Activated naive CD8-positive, alpha-beta T cell treated with anti-CD3 and anti-CD28 coated beads for 36 hours (primary cell): ENCODE measurements at places on chromosomes 5 and 9. TPM values are rescaled to one million over a fixed set of nuclear protein-coding genes. Genes with fewer than 3 reads are reported as not detected.

- no peaks in the 10 kb centered on the region for H3K36me3 ChIP-seq
- no peaks in the 10 kb centered on the region for H3K27me3 ChIP-seq
- no peak overlapping the region for H3K4me3 ChIP-seq
- no peaks in the 10 kb centered on the region for H3K4me1 ChIP-seq
- H3K27ac ChIP-seq: no peak overlapping the region
Measured at GRCh38 chr9:13550519-13550918, 271.0 kb upstream of the MPDZ start.

DNA sequence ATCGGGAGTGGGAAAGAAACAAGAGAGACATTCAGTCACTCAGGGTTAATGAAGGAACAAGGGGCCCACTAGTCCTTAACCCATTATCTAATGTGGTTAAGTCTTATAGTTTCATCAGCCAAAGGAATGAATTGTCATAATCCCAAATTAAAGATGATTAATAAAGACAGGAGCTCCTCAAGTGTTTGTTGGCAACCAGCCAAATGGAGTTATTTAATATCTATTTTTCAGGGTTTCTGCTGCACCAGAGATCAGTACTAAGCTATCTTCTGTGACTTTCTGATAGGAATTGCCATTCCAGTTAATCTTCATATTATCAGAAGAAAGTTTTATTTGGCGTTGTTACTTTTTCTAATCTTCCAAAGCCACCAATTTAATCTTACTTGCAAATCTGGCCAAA, 34.0 kb upstream of the FCHO2 start:
- H3K4me3 ChIP-seq: no peak overlapping the region
- no peak overlapping the region for H3K27ac ChIP-seq
- no peaks in the 10 kb centered on the region for H3K27me3 ChIP-seq
- DNase-seq: no peak
- no peaks in the 10 kb centered on the region for H3K36me3 ChIP-seq
- H3K4me1 ChIP-seq: no peaks in the 10 kb centered on the region

- no peaks in the 10 kb centered on the region for H3K36me3 ChIP-seq
- no peak overlapping the region for H3K4me3 ChIP-seq
- H3K27ac ChIP-seq: no peak overlapping the region
- H3K4me1 ChIP-seq: no peaks in the 10 kb centered on the region
- DNase-seq: no peak
Measured at GRCh38 chr9:72924154-72924790, 28.6 kb downstream of the ALDH1A1 start.

GRCh38 chr9:127856094-127856728, 1.8 kb upstream of the ENG start:
- no peak overlapping the region for H3K4me3 ChIP-seq
- peaks cover 36% of the 10 kb centered on the region for H3K4me1 ChIP-seq
- no peaks in the 10 kb centered on the region for H3K27me3 ChIP-seq
- peaks cover 6% of the 10 kb centered on the region for H3K36me3 ChIP-seq
- DNase-seq: no peak
- H3K27ac ChIP-seq: no peak overlapping the region

GRCh38 chr9:15738011-15738410, 185.2 kb downstream of the CCDC171 start:
- DNase-seq: no peak
- no peaks in the 10 kb centered on the region for H3K27me3 ChIP-seq
- H3K36me3 ChIP-seq: no peaks in the 10 kb centered on the region
- H3K27ac ChIP-seq: no peak overlapping the region
- no peak overlapping the region for H3K4me3 ChIP-seq
- no peaks in the 10 kb centered on the region for H3K4me1 ChIP-seq

DNA sequence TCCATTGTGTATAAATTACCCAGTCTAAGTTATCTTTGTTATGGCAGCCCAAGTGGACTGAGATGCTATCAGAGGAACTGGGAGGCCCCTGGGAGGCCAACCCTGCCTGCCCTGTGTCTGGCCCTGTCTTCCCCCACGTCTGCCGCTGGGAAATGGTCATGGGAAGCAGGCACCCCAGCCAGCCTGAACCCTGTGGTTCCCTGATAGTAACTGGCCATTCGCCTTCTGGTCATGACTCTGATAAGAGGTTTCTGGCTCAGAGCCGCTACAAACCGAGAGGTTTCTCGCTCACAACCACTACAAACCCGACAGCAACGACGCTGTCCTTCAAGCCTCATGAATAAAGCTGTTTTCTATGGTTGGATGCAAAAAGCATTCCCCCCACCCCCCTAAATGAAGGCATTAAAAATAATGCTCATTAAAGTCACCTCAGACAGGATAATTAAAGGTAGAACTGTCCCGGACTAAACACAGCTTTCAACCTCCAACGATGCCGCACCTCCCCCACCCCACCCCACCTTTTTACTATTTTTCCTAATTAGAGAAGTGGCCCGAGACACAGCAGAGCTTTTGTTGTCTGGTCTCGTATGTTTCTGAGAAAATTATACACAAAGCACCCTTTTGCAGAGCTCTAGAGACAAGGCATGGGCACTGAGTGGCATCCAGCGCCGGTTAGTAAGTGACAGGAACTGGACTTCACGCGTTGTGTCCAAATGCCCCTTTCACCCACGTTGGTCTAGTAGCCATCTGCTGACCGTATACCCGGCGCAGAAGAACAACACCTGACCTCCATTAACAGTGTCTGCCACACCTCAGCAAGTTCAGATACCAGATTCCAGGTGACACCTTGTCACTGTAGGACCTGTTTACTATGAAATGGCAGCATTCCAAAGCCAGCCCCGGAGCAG, 140.8 kb downstream of the COL23A1 start:
- H3K27me3 ChIP-seq: peaks cover 4% of the 10 kb centered on the region
- H3K4me3 ChIP-seq: no peak overlapping the region
- H3K36me3 ChIP-seq: no peaks in the 10 kb centered on the region
- no peak for DNase-seq
- no peaks in the 10 kb centered on the region for H3K4me1 ChIP-seq

- DNase-seq: no peak
- H3K4me1 ChIP-seq: no peaks in the 10 kb centered on the region
- no peaks in the 10 kb centered on the region for H3K36me3 ChIP-seq
Measured at GRCh38 chr5:164868761-164869160, 1363.3 kb downstream of the MAT2B start.

- no peak overlapping the region for H3K27ac ChIP-seq
- no peak for DNase-seq
- no peaks in the 10 kb centered on the region for H3K27me3 ChIP-seq
- H3K4me1 ChIP-seq: no peaks in the 10 kb centered on the region
- no peak overlapping the region for H3K4me3 ChIP-seq
- no peaks in the 10 kb centered on the region for H3K36me3 ChIP-seq
Measured at GRCh38 chr5:153067869-153068268, 422.6 kb upstream of the GRIA1 start.

DNA sequence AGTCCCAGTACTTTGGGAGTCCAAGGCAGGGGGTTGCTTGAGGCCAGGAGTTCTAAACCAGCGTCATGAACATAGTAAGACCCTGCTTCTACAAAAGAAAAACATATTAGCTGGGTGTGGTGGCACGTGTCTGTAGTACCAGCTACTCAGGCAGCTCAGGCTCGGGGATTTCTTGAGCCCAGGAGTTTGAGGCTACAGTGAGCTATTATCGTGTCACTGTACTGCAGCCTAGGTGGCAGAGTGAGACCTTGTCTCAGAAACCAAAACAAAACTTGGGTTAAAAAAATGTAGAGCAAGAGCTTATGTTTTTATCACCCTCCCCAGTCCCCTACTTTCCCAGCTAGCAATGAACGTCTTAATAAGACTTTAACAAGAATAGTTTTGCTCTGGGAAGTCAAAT, 46.7 kb downstream of the UHRF2 start:
- no peak for DNase-seq
- H3K27me3 ChIP-seq: no peaks in the 10 kb centered on the region
- peaks cover 29% of the 10 kb centered on the region for H3K4me1 ChIP-seq
- no peak overlapping the region for H3K4me3 ChIP-seq
- no peak overlapping the region for H3K27ac ChIP-seq

GRCh38 chr9:6076851-6077250, 61.4 kb upstream of the RANBP6 start:
- no peaks in the 10 kb centered on the region for H3K27me3 ChIP-seq
- H3K4me3 ChIP-seq: no peak overlapping the region
- peaks cover 5% of the 10 kb centered on the region for H3K4me1 ChIP-seq
- H3K27ac ChIP-seq: no peak overlapping the region
- DNase-seq: no peak

GRCh38 chr5:88883836-88884607, 1.0 kb upstream of the MEF2C start:
- peak; percentile 33 for DNase-seq
- peak overlapping the region; percentile 88 for H3K4me3 ChIP-seq
- peak overlapping the region; percentile 62 for H3K27ac ChIP-seq

DNA sequence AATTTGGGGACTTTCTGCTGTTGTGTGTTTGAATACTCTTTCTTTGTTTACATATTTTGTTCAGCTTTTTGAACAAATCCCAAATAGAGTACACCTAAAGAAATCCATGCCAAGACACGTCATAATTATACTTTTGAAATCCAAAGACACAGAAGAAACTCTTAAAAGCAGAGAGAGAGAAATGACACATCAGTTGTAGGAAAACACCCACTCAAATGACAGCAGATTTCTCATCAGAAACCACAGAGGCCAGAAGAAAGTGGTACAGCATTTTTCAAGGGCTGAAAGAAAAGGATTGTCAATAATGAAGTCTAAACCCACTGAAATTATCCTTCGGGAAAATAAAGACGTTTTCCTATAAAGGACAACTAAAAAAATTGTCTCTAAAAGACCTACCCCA, 378.6 kb downstream of the GADD45G start:
- H3K36me3 ChIP-seq: peaks cover 10% of the 10 kb centered on the region
- H3K27me3 ChIP-seq: peaks cover 37% of the 10 kb centered on the region
- H3K27ac ChIP-seq: peak overlapping the region; percentile 88
- no peak for DNase-seq
- H3K4me1 ChIP-seq: peaks cover 31% of the 10 kb centered on the region

GRCh38 chr5:75723378-75723777, 6.1 kb upstream of the POC5 start:
- H3K27me3 ChIP-seq: peaks cover 4% of the 10 kb centered on the region
- no peaks in the 10 kb centered on the region for H3K36me3 ChIP-seq
- no peak overlapping the region for H3K27ac ChIP-seq
- no peak for DNase-seq
- no peak overlapping the region for H3K4me3 ChIP-seq

DNA sequence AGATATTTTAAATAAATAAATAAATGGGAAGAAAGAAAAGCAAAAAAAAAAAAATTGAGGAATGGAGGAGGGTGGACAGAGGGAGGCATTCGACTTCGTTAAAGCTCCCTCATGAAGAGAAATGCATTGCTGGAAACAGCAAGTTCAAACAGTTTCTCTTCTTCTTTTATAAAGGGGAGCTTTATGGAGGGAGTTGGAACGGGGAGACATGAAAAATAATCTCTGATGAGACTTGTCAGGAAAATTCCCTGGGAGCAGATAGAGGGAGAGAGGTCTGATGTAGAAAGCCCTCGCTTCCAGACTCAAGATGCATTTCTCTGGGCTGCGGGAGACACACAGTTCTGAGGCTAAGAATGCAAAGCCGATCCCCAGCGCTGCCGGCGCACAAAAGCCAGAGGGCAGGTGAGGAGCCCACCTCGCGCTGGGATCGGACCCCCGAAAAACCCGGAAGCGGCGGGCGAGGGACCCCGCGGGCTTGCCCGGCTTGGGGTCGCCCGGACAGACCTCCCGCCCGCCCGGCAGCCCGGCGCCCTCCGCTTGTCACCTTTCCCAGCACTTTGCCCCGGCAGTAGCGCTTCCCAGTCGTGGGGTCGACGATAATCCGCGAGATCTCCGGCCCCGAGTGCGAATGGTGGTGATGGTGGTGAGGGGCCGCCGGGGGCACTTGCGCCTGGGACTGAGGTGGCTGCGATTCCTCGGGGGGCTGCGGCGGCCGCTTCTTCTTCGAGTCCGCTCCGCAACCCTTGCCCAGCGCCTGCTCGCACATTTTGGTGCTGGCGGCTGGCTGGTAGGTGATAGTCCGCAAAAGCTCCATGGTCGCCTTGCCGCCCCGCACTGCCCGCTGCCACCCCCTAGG, 512 bp downstream of the PLK2 start:
- no peak overlapping the region for H3K27ac ChIP-seq
- peaks cover 12% of the 10 kb centered on the region for H3K4me1 ChIP-seq
- H3K36me3 ChIP-seq: no peaks in the 10 kb centered on the region
- H3K27me3 ChIP-seq: peaks cover 6% of the 10 kb centered on the region

DNA sequence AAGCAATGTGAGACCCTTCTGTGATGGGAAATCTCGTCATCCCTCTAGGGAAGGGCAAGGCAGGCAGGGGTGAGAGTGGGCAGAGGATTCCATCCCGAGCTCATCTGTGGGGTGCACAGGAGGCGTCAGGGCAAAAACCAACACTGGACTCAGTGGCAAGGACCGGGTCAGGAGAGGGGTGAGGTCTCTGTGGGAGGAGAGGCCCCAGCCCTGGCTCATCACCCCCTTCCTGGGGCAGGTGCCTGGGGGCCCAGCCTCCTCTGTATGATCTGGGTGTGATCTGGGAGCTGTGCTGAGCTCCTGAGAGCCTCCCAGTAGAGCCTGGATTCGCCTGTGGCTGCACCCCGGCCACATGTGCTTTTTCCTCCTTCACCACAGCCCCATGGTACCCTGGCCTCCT, 597 bp downstream of the SPATA31E1 start:
- no peaks in the 10 kb centered on the region for H3K4me1 ChIP-seq
- peaks cover 4% of the 10 kb centered on the region for H3K27me3 ChIP-seq
- H3K27ac ChIP-seq: no peak overlapping the region
- H3K4me3 ChIP-seq: no peak overlapping the region
- no peaks in the 10 kb centered on the region for H3K36me3 ChIP-seq

DNA sequence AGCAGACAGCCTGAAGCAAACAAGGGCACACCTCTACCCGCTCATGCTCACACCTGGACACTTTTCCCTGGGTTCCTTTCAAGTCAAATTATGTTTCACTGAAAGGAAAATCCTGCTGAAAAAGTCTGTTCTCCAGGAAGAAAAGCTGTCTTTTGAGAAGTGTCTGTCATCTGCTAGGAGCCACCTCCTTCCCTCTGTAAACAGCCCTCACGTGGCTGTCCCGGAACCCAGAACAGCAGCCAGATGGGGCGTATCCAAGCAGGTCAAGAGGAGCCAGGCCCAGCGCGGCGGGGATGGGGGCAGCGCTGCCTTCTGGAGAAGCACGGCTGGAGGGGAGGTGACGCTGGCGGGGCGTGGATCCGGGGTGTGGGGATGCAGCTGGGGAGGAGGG, at the start of gene PNPLA7:
PNPLA7 (minus strand) TSS at position 172 of the 391 bp plus-strand sequence. CDS start 205 bp downstream, outside the sequence.
- H3K27ac ChIP-seq: peak within 1 kb of the TSS; percentile 54
- no peaks in the 10 kb centered on the region for H3K27me3 ChIP-seq
- DNase-seq: peak; percentile 45
- peaks cover 10% of the 10 kb centered on the region for H3K36me3 ChIP-seq
- peak within 1 kb of the TSS; percentile 80 for H3K4me3 ChIP-seq
- H3K4me1 ChIP-seq: peaks cover 18% of the 10 kb centered on the region

- no peaks in the 10 kb centered on the region for H3K4me1 ChIP-seq
- peaks cover 2% of the 10 kb centered on the region for H3K36me3 ChIP-seq
- H3K27ac ChIP-seq: no peak overlapping the region
- H3K27me3 ChIP-seq: no peaks in the 10 kb centered on the region
Measured at GRCh38 chr5:1430121-1430795, 15.0 kb downstream of the SLC6A3 start.

SLC6A18 gene
- not detected for total RNA-seq

ZNF883 gene
- 2.1 TPM for total RNA-seq

ZBED3 gene
- 6.3 TPM for total RNA-seq

CCDC112 gene
- 1.7 TPM for total RNA-seq

JAKMIP2 gene
- 0.98 TPM for total RNA-seq

ZNF474 gene
- total RNA-seq: 0.28 TPM

BHMT gene
- total RNA-seq: not detected

CSF2 gene
- total RNA-seq: 107 TPM

FBP2 gene
- total RNA-seq: not detected
